Uterus (tissue), 4 donors: ENCODE measurements at places on chromosomes 4 and X. TPM values are rescaled to one million over a fixed set of nuclear protein-coding genes. Genes with fewer than 3 reads are reported as not detected.
A peak's percentile ranks its signal among the peaks of the same experiment; 100 is the strongest.

DNA sequence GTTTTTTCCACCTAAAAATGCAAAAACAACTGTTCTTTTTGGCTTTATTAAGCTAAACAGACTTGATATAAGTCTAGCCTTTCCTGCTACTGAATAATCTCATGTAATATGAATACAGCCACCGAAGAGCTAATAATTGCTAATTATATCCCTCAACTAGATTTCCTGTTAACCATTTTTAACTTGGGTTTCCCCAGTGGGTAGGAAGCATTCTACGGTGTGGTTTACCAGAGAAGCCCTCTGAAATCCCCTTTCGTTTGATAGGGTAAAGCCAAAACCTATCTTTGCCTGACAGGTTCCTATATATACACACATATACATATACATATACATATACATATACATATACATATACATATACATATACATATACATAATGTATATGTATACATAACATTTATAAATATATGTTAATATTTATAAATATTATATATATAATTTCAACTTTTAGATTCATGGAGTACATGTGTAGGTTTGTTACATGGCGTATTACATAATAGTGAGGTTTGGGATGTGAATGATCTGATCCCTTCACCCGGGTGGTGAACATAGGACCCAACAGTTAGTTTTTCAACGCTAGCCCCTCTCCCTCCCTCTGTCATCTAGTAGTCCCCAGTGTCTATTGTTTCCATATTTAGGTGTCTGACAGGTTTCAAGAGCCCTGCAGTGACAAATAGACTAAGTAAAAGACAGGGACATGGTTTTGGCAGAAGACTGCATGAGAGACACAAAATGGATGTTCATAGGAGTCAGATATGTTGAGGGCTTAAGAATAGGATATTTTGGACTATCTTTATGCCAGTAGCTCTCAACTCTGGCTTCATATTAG, 62.4 kb downstream of the ATXN3L start:
- H3K4me3 ChIP-seq = no peak overlapping the region
- no peaks in the 10 kb centered on the region for H3K36me3 ChIP-seq
- no peaks in the 10 kb centered on the region for H3K27me3 ChIP-seq
- H3K4me1 ChIP-seq = no peaks in the 10 kb centered on the region
- H3K27ac ChIP-seq = peak overlapping the region; percentile 24

GRCh38 chr4:17708992-17709762, 72.2 kb downstream of the FAM184B start:
- no peak overlapping the region for H3K4me3 ChIP-seq
- no peak for DNase-seq
- H3K36me3 ChIP-seq = no peaks in the 10 kb centered on the region
- no peaks in the 10 kb centered on the region for H3K4me1 ChIP-seq

GRCh38 chr4:57373991-57374390, 263.8 kb upstream of the IGFBP7 start:
- no peaks in the 10 kb centered on the region for H3K27me3 ChIP-seq
- DNase-seq = no peak
- no peak overlapping the region for H3K27ac ChIP-seq
- H3K36me3 ChIP-seq = no peaks in the 10 kb centered on the region

- no peaks in the 10 kb centered on the region for H3K36me3 ChIP-seq
- no peaks in the 10 kb centered on the region for H3K4me1 ChIP-seq
- H3K27ac ChIP-seq = no peak overlapping the region
- DNase-seq = no peak
- H3K27me3 ChIP-seq = no peaks in the 10 kb centered on the region
These were observed 958.3 kb upstream of the ADGRL3 start for GRCh38 chr4:60241866-60242265.

GRCh38 chrX:106710771-106711170, 15.7 kb upstream of the RNF128 start:
- H3K4me1 ChIP-seq = no peaks in the 10 kb centered on the region
- H3K4me3 ChIP-seq = no peak overlapping the region
- H3K27ac ChIP-seq = no peak overlapping the region
- no peaks in the 10 kb centered on the region for H3K27me3 ChIP-seq
- no peak for DNase-seq
- H3K36me3 ChIP-seq = no peaks in the 10 kb centered on the region

DNA sequence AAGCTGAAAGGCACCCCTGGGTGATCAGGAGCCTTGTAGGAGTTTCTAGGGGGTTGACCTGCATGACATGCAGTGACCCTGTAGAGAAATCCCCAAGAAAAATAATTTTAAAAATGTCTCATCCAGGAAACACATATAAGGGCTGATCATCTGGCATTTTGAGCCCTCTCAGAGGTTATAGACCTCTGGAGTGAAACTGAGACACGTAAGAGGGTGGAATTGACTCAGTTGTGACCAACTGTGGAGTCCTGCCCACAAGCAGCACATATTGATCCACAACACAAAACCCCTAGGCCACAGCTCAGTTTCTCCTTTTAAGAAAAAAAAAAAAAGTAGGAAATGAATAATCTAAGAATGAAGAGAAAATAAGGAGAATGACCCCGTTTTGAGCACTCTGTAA, 32.5 kb upstream of the MTMR8 start:
- no peaks in the 10 kb centered on the region for H3K27me3 ChIP-seq
- no peak overlapping the region for H3K4me3 ChIP-seq
- H3K27ac ChIP-seq = no peak overlapping the region
- H3K4me1 ChIP-seq = no peaks in the 10 kb centered on the region
- H3K36me3 ChIP-seq = no peaks in the 10 kb centered on the region

DNA sequence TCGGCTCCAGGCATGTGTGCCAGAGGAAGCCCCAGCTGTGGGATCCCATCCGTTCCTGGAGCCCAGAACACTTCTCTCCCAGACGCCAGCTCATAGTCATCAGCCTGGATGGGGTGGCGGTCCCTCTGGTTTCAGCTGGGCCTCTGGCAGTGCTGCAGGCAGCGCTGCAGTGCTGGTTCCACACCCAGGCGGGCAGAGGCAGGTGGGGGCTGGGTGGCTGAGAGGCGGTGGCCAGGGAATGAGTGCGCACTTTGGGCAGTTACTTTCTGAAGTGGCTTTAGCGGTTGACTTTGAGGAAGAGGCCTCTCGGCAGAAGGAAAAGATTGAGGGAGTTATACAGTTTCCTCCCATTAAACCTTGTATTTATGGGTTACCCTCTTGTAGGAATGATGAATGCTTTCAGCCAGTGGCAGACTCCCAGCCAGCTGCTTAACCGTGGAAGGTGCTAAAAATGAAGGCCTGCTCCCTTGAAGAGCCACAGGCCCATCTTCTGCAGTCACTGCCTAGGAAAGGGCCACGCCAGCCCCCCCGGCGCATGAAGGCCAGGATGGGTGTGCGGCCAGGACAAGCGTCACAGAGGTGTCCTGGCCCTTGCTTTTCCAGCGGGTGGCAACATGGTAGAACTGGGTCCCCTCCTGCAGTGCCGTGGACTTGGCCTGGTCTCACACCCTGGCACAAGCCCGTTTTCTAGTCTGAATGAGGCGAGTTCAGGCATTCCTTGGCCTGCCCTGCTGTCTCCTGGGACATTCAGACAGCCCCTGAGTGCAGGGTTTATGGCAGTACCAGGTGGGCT, 9.9 kb downstream of the TADA2B start:
- H3K27me3 ChIP-seq = no peaks in the 10 kb centered on the region
- no peak overlapping the region for H3K4me3 ChIP-seq
- peak overlapping the region; percentile 43 for H3K27ac ChIP-seq
- peaks cover 16% of the 10 kb centered on the region for H3K4me1 ChIP-seq
- no peaks in the 10 kb centered on the region for H3K36me3 ChIP-seq
- no peak for DNase-seq

- no peaks in the 10 kb centered on the region for H3K36me3 ChIP-seq
- H3K27me3 ChIP-seq = no peaks in the 10 kb centered on the region
- DNase-seq = no peak
- H3K4me1 ChIP-seq = no peaks in the 10 kb centered on the region
These were observed 338.9 kb downstream of the DHX15 start for GRCh38 chr4:24245491-24245820.

GRCh38 chr4:85836588-85837438, 361.9 kb downstream of the ARHGAP24 start:
- no peaks in the 10 kb centered on the region for H3K27me3 ChIP-seq
- no peak overlapping the region for H3K4me3 ChIP-seq

DNA sequence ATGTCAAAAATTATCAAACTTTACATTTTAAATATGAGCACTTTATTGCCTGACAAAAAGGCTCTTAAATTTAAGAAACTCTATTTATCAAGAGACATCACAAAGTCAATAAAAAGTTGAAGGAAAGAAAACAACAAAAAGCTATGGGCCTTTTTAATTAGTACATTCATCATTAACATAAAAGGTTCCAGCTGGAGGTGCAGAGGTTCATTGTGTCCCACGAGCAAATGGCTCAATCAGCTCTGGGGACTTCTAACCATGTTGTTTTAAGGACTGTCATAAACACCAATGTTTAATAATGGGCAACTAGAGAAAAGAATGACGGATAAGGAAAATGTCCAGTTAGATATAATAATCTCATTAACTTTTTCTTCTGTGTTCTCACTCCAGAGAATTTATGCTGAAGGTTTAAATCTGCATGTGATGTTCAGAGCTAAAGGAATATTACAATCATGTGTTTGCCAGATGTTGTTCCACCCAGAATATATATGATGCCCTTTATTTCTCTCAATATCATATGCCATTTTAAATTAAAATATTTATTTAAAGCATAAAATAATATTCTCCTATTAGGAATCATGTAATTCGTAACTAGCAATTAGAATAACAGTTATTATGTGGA, 840.3 kb upstream of the ADGRL3 start:
- no peaks in the 10 kb centered on the region for H3K36me3 ChIP-seq
- DNase-seq = no peak
- no peaks in the 10 kb centered on the region for H3K4me1 ChIP-seq
- H3K27ac ChIP-seq = no peak overlapping the region

DNA sequence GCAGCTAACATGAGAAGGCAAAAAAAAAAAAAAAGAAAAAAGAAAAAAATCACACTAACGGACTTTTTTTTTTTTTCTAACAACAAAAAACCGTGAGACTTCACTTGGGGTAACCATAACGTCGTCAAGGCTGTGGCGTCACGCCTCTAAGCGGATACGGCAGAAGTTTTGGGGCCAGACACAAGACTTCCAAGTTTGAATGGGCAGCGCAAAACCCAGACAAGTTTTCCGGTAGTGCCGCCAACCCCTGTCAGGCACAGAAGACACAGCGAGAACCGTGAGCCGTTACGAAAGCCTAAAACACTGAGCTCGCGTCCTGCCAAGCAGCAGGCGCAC, 556 bp upstream of the SMARCA5 start:
- H3K36me3 ChIP-seq = no peaks in the 10 kb centered on the region
- H3K4me3 ChIP-seq = peak overlapping the region; percentile 72
- peak overlapping the region; percentile 93 for H3K27ac ChIP-seq
- DNase-seq = no peak

- H3K4me1 ChIP-seq = no peaks in the 10 kb centered on the region
- H3K36me3 ChIP-seq = no peaks in the 10 kb centered on the region
- DNase-seq = no peak
- H3K27ac ChIP-seq = no peak overlapping the region
- no peak overlapping the region for H3K4me3 ChIP-seq
- no peaks in the 10 kb centered on the region for H3K27me3 ChIP-seq
These were observed 95.4 kb upstream of the NUDT6 start for GRCh38 chr4:123017636-123018395.

DNA sequence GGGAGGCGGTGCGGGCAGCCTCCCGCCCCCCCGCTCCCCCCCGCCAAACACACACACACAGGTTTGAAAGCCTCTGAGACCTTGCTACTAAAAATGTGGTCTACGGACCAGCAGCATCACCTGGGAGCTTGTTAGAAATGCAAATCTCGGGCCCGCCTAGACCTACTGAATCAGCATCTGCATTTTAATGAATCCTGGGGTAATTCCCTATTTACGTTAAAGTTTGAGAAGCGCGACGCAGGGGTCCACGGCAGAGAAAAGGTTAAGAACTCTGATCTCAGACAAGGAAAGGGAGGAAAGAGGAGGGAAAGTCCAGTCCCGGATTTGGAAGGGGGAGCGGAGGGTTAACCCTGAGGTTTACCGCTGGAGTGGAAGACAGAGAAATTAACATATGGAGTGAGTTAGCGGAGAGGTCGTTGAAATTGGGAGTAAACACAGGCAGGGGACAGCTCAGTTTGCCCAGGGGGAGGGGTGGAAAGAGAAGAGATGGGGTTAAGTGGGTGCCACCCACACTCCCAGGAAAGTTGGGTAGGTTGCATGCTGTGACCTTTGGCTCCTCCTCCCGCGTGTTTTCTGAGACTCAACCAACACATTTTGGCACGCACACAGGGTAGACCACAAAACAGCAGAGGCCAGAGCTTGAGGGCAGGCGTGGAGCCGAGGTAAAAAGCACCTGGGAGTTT, 483.6 kb downstream of the BCOR start:
- no peaks in the 10 kb centered on the region for H3K4me1 ChIP-seq
- no peak overlapping the region for H3K4me3 ChIP-seq
- DNase-seq = no peak
- H3K36me3 ChIP-seq = no peaks in the 10 kb centered on the region

DNA sequence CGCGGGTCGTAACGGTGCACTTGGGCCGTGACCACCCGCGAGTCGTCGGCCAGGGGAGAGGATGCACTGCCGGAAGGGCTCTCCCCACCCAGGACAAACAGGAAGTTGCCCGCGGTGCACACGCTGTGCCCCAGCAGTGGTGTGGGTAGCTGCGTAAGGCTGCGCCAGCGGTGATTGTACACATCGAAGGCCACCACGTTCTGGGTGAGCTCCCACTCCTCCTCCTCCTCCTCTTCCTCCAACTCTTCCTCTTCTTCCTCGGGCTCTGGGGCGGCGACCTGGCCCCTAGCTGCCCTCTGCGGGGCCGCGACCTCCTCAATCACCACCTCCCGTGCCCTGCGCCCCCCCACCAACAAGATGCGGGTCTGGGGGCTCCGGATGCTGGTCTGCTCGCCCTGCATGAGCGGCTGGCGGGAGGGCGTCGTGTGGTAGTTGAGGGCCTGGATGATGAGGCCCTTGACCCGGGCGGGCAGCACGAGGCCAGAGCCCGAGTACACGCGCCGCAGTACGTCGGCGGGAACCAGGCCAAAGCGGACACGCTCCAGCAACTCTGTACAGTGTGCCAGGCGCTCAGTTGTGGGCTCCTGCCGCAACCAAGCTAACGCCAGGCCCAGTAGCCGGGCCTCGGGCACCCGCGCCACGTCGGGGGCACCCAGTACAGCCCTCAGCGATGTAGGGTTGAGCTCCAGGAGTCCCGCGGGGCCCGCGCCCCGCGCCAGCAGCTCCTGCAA, 1.4 kb downstream of the KLHL34 start:
- H3K36me3 ChIP-seq = no peaks in the 10 kb centered on the region
- DNase-seq = no peak
- H3K27me3 ChIP-seq = no peaks in the 10 kb centered on the region
- no peak overlapping the region for H3K4me3 ChIP-seq
- H3K4me1 ChIP-seq = no peaks in the 10 kb centered on the region

- H3K27ac ChIP-seq = no peak overlapping the region
- H3K4me3 ChIP-seq = no peak overlapping the region
- H3K36me3 ChIP-seq = no peaks in the 10 kb centered on the region
- H3K27me3 ChIP-seq = no peaks in the 10 kb centered on the region
- H3K4me1 ChIP-seq = no peaks in the 10 kb centered on the region
These were observed 5.7 kb upstream of the MPC1L start for GRCh38 chrX:40617566-40617965.

- no peak overlapping the region for H3K4me3 ChIP-seq
- DNase-seq = no peak
- H3K27me3 ChIP-seq = no peaks in the 10 kb centered on the region
These were observed 89.7 kb downstream of the ARHGAP10 start for GRCh38 chr4:147821555-147821954.

- no peak for DNase-seq
- no peaks in the 10 kb centered on the region for H3K36me3 ChIP-seq
- H3K4me3 ChIP-seq = no peak overlapping the region
- no peaks in the 10 kb centered on the region for H3K4me1 ChIP-seq
- no peak overlapping the region for H3K27ac ChIP-seq
- no peaks in the 10 kb centered on the region for H3K27me3 ChIP-seq
These were observed 59.4 kb upstream of the FBXW7 start for GRCh38 chr4:152594978-152595925.

The COL4A6 gene
- 0.88 TPM for total RNA-seq

The FGA gene
- total RNA-seq = not detected

The RNF175 gene
- total RNA-seq = not detected

The DAPP1 gene
- 1.8 TPM for total RNA-seq

The VSIG4 gene
- total RNA-seq = 120 TPM

The ZNF732 gene
- total RNA-seq = 1.6 TPM
